ENCODE measurements at places on chromosomes 16 and 17. TPM values are rescaled to one million over a fixed set of nuclear protein-coding genes. Genes with fewer than 3 reads are reported as not detected.

GRCh38 chr16:21613361-21613760 lies 14.0 kb downstream of the METTL9 start:
- DNase-seq, result no peak

The CACNG5 gene
- polyA plus RNA-seq, result not detected

The SLC22A31 gene
- polyA plus RNA-seq, result 2.6 TPM

DNA sequence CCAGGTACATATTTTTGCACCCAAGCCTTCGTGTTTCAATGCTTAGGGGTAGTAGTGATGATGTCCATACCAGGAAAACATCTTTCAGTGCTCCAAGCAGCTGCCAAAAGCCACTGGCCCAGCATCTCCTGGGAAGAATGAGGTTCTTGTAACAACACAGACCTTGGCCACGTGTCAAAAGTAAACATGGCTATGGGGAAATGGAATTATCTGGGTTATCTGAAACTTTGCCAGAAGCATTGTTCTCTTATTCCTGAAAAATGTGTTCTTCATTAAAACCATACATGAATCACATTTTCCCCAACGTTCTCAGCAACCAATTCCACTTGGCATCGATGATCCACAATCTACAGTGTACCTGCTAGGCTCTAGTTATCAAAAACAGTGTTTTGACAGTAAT lies 524.2 kb upstream of the EEF2KMT start:
- no peak for DNase-seq

GRCh38 chr16:16096121-16096857 lies 127.0 kb downstream of the ABCC6 start:
- DNase-seq, result no peak

DNA sequence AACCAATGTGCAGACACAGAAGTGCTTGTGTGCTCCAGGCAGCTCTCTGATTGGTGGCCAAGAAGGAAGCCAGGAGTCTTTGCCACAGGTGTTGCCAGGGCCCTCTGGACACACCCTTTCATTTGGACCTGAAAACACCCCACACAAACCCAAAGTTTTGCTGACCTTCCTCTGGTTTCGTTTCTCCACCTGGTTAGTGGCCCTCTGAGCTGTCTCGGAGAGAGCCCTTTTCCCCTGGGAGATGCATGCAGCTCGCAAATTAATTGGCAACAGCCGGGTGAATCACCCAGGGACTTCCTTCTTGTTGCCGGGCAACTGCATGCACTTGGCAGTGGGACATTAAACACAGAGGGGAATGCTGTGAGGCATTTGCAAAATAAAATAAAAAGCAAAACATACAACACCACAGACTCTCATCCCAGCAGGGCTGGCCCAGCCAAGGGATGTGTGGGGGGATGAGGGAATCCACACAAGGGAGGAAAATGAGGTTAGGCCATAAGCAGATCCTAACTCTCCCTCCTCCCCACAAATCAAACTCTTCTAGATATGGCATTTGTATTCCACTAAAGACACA lies 286.6 kb downstream of the SOX9 start:
- no peak for DNase-seq

- DNase-seq, result no peak
Observed at GRCh38 chr16:31177136-31177535, 2.8 kb upstream of the FUS start.

GRCh38 chr17:48671697-48672171 lies 45.6 kb upstream of the HOXB9 start:
- DNase-seq, result peak; percentile 81

The KRTAP4-4 gene
- not detected for polyA plus RNA-seq

DNA sequence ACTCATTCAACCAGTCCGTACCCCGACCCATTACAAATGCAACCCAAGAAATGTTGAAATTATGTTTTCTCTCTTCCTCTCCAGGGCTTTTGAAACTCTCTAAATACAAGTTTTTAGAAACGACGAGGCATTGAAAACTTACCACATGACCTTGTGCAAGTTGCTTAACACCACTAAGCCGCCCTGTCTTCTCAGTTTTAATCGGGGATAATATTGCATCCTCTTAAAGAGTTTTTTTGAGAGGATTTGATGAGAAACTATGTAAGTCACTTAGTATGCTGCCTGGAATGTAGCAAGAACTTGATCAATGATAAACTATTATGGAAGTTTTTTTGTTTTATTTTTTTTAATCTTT lies 149.0 kb upstream of the FAM20A start:
- DNase-seq, result no peak

DNA sequence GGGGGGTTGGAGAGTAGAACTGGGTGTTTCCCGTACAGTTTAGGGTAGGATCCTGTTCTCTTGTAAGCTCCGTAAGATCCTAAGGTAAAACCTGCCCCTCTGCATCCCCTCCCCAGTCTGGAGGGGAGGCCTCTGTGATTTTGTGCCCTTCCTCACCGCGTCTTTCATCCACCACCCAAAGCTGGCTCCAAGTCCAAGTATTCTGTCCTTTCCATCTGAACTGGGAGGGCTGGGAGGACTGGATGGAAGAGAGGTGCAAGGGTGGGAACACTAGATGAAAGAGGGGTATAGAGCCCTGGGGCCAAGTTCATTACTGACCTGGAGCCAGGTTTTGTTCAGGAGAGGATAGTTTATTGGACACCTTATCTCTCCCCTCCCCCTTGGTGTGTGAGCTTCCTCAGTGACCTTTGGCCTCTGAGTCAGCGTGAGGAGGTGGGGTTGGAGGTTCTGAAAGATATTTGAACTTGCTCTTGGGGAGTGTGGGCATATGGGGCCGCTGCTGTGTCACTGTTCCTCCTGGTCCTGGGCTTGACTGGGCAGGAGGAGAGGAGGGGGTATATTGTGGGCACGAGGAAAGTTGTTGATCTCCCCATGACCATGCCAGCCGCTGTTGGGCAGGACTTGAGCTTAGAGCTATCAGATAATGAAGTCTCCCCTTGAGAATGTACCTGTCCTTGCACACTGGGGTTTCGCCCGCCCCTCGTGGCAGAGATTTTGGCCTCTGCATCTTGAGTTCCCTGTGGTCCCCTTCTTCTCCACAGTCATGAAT lies 1.6 kb downstream of the LASP1 start:
- DNase-seq, result no peak

The CDH16 gene
- not detected for polyA plus RNA-seq

- no peak for DNase-seq
Observed at GRCh38 chr16:13936596-13937081, 16.7 kb downstream of the ERCC4 start.

- DNase-seq, result no peak
Observed at GRCh38 chr16:89067677-89068443, 25.8 kb upstream of the ACSF3 start.

The KRTAP17-1 gene
- not detected for polyA plus RNA-seq

DNA sequence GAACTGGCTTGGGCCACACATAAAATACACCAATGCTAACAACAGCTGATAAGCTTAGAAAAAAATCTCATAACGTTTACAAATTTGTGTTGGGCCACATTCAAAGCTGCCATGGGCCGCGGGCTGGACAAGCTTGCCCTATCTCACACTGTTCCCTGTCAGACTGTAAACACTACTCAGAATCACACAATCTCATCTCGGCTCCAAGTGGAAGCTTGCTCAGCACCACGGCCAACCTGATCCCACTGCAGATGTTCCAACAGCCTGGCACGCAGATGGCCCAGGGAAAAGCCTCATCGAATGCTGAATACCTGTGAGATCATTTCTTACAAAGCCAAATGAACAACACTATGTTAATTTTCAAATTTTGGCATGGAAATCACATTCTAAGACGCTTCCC lies 125.8 kb downstream of the ANKRD11 start:
- no peak for DNase-seq

DNA sequence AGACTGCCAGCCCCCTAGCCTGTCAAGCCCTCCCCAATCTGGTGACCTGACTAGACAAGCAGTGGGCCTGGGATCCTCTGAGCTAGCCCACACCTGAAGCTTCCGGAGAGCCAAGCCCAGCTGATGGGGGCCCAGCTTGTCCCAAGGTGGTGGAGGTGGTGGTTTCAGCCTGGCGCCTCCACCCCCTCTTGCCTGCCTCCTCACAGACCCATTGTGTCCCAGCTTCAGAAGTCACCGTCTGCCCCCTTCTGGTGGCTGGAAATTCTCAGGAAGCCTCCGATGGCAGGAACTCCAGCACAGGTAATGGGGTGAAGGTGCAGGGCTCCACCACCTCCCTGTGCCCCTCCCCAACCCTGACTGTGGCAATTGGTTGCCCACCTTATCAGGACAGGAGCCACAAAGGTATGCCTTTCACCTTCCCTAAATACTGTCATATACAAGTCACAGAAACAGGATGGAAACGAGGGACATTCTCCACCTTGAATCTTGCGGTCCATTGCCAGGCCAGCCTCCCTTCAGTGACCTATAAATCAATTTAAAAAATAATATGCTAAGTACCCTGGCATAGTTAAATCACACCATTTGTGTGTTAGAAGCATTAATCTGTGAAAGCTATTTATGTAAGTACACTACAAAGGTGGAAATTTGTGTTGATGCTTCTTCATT lies 66.0 kb upstream of the ZNF423 start:
- peak; percentile 50 for DNase-seq

The RAPGEFL1 gene
- 7.7 TPM for polyA plus RNA-seq

The NUBP2 gene
- polyA plus RNA-seq, result 48.7 TPM

- DNase-seq, result peak; percentile 73
Observed at GRCh38 chr17:50270435-50271362, 3.6 kb upstream of the TMEM92 start.

GRCh38 chr16:21158208-21159110 lies at the start of gene LDAF1:
TSS of gene LDAF1 (plus strand) at chr16:21158674. CDS start at chr16:21161183, 2,509 bp downstream.
- DNase-seq, result peak; percentile 85

DNA sequence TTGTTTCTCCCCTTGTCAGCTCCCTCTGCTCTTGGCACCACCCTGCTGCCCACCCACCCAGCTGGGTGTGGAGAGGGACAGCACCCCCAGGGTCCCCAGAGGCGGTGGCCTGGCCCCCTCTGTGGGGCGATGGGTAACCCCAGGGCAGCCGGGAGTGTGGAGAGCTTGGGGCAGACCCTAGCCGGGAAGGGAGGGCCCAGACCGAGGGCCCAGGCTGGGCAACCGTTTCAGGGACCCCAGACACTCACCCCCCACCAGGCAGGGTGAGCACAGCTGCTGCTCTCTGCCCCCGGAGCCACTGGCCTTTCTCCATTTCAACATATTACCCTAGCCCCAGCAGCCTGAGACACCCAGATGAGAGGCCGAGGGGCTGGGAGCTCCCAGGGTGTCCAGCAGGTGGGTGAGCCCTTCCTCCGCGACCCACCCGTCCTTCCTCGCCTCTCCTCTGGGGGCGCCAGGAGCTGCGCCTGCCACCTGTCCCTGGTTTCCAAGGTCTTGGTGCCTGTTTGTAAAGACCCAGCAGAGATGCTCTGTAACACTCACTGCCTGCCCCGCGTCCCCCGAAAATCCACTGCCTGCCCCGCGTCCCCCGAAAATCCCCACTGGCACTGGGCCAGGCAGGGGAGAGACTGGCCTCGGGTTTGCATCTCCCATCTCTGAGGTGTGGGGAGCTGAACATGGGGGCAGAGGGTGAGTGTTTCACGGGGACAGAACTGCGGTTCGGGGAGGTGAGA lies 45.4 kb downstream of the BAHCC1 start:
- DNase-seq, result no peak

DNA sequence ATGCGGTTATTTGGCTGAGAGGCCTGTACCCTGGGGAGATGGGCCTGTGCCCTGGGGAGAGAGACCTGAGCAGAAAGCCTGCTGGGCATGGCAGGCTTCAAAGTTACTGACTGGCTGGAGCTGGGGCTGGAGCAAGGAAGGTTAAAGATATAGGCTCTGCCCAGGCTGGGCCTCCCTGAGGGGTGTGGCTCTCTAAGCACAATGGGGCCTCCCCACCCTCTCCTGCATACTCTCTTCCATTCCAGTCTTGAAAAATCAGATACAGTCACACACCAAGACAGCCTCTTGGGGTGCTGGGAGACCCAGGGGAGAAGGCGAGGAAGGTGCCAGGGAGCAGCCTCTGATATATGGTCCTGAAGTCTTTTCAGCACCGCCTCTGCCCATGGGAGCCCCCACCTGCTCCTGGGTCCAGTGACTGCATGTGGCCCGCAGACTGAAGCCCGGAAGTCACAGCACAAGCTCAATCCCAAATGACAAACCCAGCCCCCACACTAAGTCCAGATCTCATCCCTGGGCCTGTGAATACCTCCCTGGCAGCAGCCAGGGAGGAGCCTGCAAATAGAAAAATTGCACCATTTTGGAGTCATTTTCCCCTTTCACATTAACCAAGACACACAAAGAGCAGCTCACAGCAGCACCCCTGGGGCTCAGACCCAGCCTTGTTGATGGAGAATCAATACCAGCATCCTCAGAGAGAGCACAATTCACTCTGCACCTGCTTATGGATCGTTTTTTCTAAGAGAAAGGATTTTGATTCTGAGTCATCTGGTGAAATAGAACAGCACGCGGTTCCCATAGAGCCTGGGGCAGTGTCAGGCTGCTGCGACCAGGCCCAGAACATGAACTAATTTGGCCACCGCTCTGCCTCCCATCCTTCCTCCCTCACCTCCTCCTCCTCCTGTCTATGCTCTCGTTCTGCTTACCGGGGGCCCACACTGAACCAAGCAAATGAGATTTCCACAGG lies 25.6 kb upstream of the CACNG1 start:
- DNase-seq, result no peak

The HSPB9 gene
- 0.34 TPM for polyA plus RNA-seq

The GINS2 gene
- 6.5 TPM for polyA plus RNA-seq

- DNase-seq, result no peak
Observed at GRCh38 chr17:1957037-1957436, 68.1 kb downstream of the RTN4RL1 start.

GRCh38 chr17:51643702-51644490 lies 383.6 kb downstream of the UTP18 start:
- DNase-seq, result no peak

The ZNF174 gene
- 7.8 TPM for polyA plus RNA-seq

DNA sequence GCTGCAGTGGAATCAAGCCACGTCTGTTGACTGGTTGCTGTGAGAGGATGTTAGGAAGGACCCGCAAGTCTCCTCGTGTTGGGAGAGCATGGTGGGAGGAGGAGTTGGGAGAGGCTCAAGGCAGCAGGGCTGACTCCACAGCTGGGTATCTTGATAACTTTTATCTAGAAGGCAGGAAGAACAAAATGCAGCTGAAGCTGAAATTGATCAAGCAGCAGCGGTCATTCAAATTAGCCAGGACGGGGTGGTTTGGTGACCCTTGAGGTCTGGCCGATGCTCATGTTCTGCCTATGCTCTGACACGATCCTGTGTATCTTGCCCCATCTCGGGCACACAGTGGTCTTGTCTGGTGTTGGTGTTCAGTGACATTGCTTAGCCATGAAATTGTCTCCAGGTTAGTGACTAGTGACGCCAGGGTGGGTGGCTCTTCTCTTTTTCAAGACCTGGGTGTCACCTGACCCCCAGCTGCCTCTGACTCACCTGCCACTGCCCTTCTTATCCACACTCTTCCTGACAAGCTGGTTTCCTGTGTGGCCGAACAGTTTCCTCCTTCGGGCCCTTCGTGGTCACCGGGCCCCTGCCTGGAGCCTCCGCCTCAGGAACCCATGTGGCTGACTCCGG lies 19.1 kb downstream of the NPTX1 start:
- no peak for DNase-seq

The CA7 gene
- polyA plus RNA-seq, result not detected

GRCh38 chr17:67246653-67247415 lies 1.8 kb upstream of the HELZ start:
- no peak for DNase-seq

- DNase-seq, result no peak
Observed at GRCh38 chr17:28956861-28957260, 5.5 kb upstream of the PHF12 start.

GRCh38 chr17:65037157-65037556 lies 19.4 kb downstream of the GNA13 start:
- DNase-seq, result no peak

GRCh38 chr16:60214311-60214710 lies 1480.2 kb upstream of the GOT2 start:
- no peak for DNase-seq

The CLEC3A gene
- polyA plus RNA-seq, result not detected

- DNase-seq, result peak; percentile 15
Observed at GRCh38 chr16:82639666-82640336, 13.0 kb downstream of the CDH13 start.

- DNase-seq, result peak; percentile 45
Observed at GRCh38 chr17:61260071-61260797, 139.4 kb upstream of the TBX2 start.

All from hindlimb muscle (tissue), 1 donor.